ENCODE measurements at places on chromosomes 7 and 10. TPM values are rescaled to one million over a fixed set of nuclear protein-coding genes. Genes with fewer than 3 reads are reported as not detected.
A peak's percentile ranks its signal among the peaks of the same experiment; 100 is the strongest.

GRCh38 chr10:124025660-124026588 lies 67.5 kb downstream of the CHST15 start:
- no peak overlapping the region for H3K27ac ChIP-seq
- H3K4me1 ChIP-seq, result no peaks in the 10 kb centered on the region
- no peak overlapping the region for H3K4me3 ChIP-seq
- H3K27me3 ChIP-seq, result no peaks in the 10 kb centered on the region
- peak; percentile 18 for DNase-seq
- H3K36me3 ChIP-seq, result no peaks in the 10 kb centered on the region

DNA sequence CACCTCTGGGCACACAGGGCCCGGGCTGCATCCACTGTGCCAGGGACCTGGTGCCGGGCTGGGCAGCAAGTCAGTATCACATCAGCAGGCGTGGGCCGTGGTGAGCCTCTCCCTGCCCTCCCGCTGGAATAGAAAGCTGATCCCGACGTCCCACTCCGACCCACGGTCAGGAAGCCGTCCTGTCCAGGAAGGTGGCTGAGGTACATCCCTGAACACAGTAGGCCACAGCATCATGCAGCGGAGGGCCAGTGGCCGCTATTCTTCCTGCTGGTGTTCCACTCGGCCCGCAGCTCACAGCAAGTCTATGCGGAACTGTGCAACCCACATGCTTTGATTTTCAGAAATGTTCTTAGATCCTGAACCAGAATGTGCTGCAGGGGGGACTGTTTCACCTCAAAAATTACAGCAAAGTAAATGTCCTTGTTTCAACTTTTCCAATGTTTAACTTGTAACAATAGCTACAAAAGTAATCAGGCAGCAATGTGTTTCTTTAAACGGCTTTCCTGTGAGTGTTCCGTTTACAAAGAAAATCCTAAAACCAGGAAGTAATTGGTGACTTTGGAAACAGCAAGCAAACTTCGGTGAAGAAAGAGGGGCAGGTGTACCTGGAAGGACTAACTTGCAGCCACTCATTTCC lies 676 bp upstream of the GPR146 start:
- peak overlapping the region; percentile 69 for H3K4me3 ChIP-seq
- H3K27me3 ChIP-seq, result no peaks in the 10 kb centered on the region
- peak overlapping the region; percentile 82 for H3K27ac ChIP-seq
- peaks cover 46% of the 10 kb centered on the region for H3K4me1 ChIP-seq

DNA sequence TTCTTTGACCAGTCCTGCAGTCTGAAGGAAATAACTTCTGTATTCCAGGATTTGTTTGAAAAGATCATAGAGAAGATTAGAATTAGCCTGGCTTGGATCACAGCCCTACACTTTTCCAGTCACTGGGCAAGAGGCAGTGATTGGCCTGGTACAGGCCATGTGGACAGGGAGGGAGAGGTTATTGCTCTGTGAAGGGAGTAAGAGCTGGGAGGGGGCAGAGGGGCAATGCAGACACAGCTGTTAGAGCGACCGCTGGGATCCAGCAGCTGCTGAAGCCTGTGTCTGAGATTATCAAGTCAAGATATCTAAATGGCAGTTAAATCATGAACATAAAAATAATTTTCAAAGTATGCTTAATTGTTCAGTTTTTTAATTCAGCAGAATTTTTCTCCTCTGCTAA lies 257.3 kb downstream of the SDK1 start:
- no peak for DNase-seq
- no peak overlapping the region for H3K4me3 ChIP-seq
- H3K27me3 ChIP-seq, result no peaks in the 10 kb centered on the region
- H3K4me1 ChIP-seq, result peaks cover 24% of the 10 kb centered on the region

DNA sequence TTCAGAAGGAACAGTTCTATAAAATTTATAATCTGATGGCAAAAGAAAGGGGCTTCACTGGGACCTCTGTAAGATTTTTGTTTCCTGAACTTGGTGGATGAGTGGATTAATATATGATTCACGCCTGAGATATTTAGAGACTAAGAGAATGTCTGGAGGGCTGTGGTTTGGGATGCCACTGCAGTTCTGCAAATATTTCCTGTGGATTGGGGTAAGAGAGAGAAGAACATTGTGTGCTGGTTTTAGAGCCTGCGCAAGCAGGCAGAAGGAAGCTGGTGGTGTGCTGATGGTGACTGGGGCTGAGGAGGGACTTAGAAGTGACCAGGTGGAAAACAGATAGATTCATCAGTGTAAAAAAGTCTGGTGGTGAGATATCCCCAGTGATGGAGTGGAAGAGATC lies 87.0 kb downstream of the SUGCT start:
- H3K4me3 ChIP-seq, result no peak overlapping the region
- no peaks in the 10 kb centered on the region for H3K4me1 ChIP-seq
- DNase-seq, result no peak
- H3K27me3 ChIP-seq, result no peaks in the 10 kb centered on the region
- no peaks in the 10 kb centered on the region for H3K36me3 ChIP-seq
- H3K27ac ChIP-seq, result no peak overlapping the region

GRCh38 chr7:140653319-140654108 lies 12.9 kb upstream of the DENND2A start:
- DNase-seq, result peak; percentile 67
- H3K4me1 ChIP-seq, result no peaks in the 10 kb centered on the region

PKD2L1 gene
- not detected for total RNA-seq

DNA sequence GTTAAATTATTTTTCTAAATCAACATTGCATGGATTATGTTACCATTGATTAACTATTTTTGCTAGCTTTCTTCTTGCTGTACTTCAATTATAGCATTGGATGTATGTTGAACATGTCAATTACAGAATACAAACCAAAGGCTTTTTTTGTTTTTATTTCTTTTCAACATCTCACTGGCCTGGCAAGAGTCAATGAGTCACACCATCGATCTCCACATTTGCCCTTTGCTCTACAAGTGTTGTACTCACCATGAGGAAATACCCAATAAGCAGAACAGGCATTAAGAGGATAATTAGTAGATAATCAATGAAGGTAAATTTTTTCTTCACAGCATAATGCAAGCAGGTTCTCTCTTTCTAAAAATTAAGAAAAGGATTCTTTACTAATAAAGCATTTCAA lies 23.3 kb downstream of the ANKRD22 start:
- H3K4me1 ChIP-seq, result no peaks in the 10 kb centered on the region
- H3K27ac ChIP-seq, result no peak overlapping the region
- no peak for DNase-seq

TMEM213 gene
- not detected for total RNA-seq

GRCh38 chr7:44348300-44348699 lies 22.9 kb upstream of the CAMK2B start:
- H3K27me3 ChIP-seq, result no peaks in the 10 kb centered on the region
- no peak overlapping the region for H3K4me3 ChIP-seq
- DNase-seq, result no peak
- no peaks in the 10 kb centered on the region for H3K36me3 ChIP-seq
- H3K4me1 ChIP-seq, result no peaks in the 10 kb centered on the region

DNA sequence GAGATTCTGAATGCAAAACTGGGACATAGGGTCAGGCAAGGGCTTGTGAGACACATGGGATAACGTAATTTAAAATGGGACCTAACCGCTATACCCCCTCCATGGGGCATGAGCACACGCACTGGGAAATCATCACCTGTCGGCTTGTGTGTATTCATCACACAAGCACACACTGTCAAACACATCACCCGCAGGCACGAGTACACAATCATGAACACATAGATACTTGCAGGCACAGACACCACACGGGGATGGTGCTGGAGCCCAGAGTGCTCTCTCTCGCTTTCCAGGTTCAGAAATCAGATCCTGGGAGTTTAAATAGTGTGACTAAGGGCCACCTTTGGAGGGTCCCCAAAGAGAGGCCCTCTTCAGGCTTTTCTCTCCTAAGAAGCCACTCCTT lies 19.6 kb upstream of the TLX1 start:
- no peaks in the 10 kb centered on the region for H3K36me3 ChIP-seq
- no peak for DNase-seq
- H3K27ac ChIP-seq, result no peak overlapping the region
- H3K4me1 ChIP-seq, result peaks cover 5% of the 10 kb centered on the region
- H3K4me3 ChIP-seq, result no peak overlapping the region

DNA sequence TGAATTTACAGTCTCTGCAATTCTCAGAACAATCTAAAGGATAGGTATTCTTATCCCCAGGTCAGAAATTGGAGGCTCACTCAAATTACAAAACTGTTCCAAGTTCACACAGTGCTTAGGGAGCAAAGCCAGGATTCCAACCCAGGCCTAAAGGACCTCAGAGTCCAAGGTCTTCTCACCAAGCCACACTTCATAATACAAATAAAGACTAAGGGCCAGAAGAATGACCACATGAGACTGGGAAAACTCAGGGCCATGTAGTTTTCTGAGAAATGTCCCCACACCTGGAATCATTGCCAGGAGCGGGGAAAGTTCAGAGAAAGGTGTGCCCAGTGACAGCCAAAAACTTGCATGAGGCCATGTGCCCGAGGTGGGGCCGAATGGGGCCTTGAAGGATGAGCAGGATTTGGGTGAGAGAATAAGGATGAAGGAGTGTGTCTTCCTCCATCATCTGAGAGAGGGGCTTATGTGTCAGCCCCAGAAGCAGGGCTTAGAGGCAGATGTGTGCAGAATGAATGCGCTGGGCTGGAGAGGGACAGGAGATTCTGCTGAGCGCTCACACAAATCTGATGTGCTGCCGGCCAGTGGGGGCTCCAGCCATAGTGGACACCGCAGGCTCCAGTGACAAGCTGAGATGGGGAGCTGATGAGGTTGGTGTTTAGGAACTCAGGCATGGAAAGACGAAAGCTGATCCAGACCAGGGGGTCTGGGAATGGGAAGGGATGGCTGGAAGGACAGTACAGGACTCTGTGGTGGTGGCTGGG lies 35.9 kb downstream of the BLNK start:
- H3K36me3 ChIP-seq, result no peaks in the 10 kb centered on the region
- H3K27me3 ChIP-seq, result no peaks in the 10 kb centered on the region
- H3K4me1 ChIP-seq, result no peaks in the 10 kb centered on the region
- no peak for DNase-seq
- no peak overlapping the region for H3K27ac ChIP-seq
- H3K4me3 ChIP-seq, result no peak overlapping the region

UNCX gene
- total RNA-seq, result not detected

GRCh38 chr10:81068460-81068859 lies 530.8 kb downstream of the SH2D4B start:
- no peak overlapping the region for H3K4me3 ChIP-seq
- H3K27ac ChIP-seq, result no peak overlapping the region
- no peak for DNase-seq
- H3K36me3 ChIP-seq, result no peaks in the 10 kb centered on the region

- H3K4me1 ChIP-seq, result no peaks in the 10 kb centered on the region
- peak; percentile 12 for DNase-seq
- H3K27me3 ChIP-seq, result no peaks in the 10 kb centered on the region
- no peak overlapping the region for H3K4me3 ChIP-seq
These were observed 470.0 kb downstream of the SUGCT start for GRCh38 chr7:40604601-40605438.

DNA sequence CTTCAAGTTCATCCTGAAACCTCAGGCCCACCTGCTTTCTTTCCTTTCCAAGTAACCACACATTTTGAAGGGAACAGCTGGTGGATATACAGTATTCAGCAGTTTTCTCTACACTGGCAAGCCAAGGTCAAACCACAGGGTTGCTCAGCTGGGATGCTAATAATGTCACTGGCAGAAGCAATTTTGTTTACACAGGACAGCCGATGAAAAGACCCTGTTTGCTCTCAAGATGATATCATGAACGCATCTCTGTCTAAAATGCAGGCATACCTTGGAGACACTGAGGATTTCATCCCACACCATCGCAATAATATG lies 186.2 kb downstream of the USP6NL start:
- no peak overlapping the region for H3K4me3 ChIP-seq
- H3K27ac ChIP-seq, result no peak overlapping the region
- H3K36me3 ChIP-seq, result no peaks in the 10 kb centered on the region

GRCh38 chr7:132353936-132354335 lies 222.3 kb downstream of the PLXNA4 start:
- DNase-seq, result no peak
- peaks cover 23% of the 10 kb centered on the region for H3K27me3 ChIP-seq
- H3K4me3 ChIP-seq, result no peak overlapping the region
- H3K36me3 ChIP-seq, result no peaks in the 10 kb centered on the region

- no peak for DNase-seq
- H3K27ac ChIP-seq, result no peak overlapping the region
- H3K27me3 ChIP-seq, result no peaks in the 10 kb centered on the region
- no peaks in the 10 kb centered on the region for H3K36me3 ChIP-seq
- no peaks in the 10 kb centered on the region for H3K4me1 ChIP-seq
- H3K4me3 ChIP-seq, result no peak overlapping the region
These were observed 75.1 kb downstream of the ZMIZ1 start for GRCh38 chr10:79143879-79144278.

GRCh38 chr10:21157664-21158063 lies 260.6 kb upstream of the NEBL start:
- H3K4me3 ChIP-seq, result no peak overlapping the region
- peak overlapping the region; percentile 17 for H3K27ac ChIP-seq
- DNase-seq, result no peak
- H3K27me3 ChIP-seq, result no peaks in the 10 kb centered on the region
- no peaks in the 10 kb centered on the region for H3K4me1 ChIP-seq

DNA sequence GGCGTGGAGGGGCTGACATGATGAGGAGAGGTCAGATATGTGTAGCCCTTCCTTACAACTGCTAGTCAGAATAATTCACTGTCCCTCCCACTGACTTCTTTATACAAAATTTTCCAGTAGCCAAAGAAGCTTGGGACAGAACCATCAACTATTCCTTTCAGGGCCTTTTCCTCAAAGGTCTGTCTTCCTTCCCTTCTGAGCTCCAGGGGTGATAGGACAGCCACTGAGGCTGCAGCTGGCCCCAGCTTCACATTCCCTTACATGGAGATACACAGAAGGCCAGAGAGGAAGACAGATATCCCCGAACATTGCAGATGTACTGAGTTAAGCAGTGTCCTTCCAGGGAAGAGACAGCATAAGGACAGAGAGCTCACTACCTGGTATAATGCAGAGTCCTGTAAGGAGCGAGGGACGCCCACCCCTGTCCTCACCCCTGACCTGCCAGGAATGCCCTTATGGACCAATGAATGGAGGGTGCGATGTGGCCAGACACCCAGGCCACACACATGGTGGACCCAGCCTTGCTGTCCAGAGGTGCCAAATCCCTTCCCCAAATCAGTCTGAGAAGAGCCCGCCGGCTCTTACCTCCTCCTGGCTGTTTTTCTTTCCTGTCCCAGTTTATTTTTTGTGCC lies 754.7 kb downstream of the GRID1 start:
- H3K4me1 ChIP-seq, result no peaks in the 10 kb centered on the region
- H3K27ac ChIP-seq, result no peak overlapping the region
- H3K36me3 ChIP-seq, result no peaks in the 10 kb centered on the region
- H3K4me3 ChIP-seq, result no peak overlapping the region
- H3K27me3 ChIP-seq, result no peaks in the 10 kb centered on the region
- no peak for DNase-seq

GRCh38 chr7:102897856-102898531 lies 14.8 kb upstream of the LRRC17 start:
- no peaks in the 10 kb centered on the region for H3K36me3 ChIP-seq
- DNase-seq, result no peak
- no peak overlapping the region for H3K4me3 ChIP-seq

CCL26 gene
- not detected for total RNA-seq

DNA sequence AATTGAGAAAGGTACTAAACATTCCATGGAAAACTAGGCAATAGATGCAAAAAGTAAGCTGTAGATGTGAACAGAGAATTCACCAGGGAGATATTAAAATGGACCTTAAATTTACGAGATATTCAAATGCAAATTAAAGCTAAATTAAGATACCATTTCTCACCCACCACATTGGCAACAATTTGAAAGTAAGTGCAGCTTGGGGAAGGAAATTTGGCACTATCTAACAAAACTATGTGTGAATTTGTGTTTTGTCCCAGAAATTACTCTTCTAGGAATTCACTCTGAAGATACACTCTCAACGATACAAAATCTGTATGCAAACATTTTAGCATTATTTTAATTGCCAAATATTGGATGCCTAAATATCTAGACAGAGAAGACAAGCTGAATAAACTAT lies 178.2 kb upstream of the SORCS1 start:
- H3K36me3 ChIP-seq, result no peaks in the 10 kb centered on the region
- H3K4me3 ChIP-seq, result no peak overlapping the region
- no peaks in the 10 kb centered on the region for H3K27me3 ChIP-seq
- no peak for DNase-seq

ACSL5 gene
- total RNA-seq, result 2.4 TPM

CPN1 gene
- total RNA-seq, result not detected
